RCC 7860 (cell line): ENCODE measurements at places on chromosomes 6 and 20.
A peak's percentile ranks its signal among the peaks of the same experiment; 100 is the strongest.

GRCh38 chr6:29887819-29888776 is 54.2 kb upstream of the HLA-A start:
- no peak for DNase-seq

DNA sequence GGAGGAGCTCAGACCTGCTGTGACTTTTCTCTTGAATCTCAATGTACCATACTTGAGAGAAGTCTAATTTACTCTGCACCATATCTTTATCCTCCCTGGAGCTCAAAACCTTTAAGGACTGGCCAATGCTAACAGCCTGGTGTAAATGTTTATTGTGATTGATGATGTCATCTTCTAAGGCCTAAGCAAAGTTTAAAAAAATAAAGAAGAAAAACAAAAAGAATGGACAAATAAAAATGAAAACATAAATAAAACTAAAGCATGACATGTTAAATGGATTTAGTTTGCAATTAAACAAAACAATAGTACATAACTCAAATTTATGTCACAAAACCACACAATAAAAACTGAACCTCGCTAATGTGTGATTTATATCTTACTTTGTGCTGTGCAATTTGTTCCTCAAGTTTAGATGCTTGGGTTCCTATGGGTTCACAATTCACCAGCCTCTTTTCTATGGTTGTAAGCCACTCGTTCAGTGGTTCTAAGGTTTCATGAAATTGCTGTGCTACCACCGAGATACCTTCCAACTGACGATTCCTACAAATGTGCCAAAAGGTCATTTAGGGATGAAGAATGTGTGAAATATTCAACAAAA is 113.0 kb downstream of the DST start:
- no peak for DNase-seq

GRCh38 chr20:57898332-57898731 is 188.5 kb upstream of the PMEPA1 start:
- no peak for DNase-seq

GRCh38 chr6:139019722-139020121 is 8.8 kb upstream of the ABRACL start:
- no peak for DNase-seq

DNA sequence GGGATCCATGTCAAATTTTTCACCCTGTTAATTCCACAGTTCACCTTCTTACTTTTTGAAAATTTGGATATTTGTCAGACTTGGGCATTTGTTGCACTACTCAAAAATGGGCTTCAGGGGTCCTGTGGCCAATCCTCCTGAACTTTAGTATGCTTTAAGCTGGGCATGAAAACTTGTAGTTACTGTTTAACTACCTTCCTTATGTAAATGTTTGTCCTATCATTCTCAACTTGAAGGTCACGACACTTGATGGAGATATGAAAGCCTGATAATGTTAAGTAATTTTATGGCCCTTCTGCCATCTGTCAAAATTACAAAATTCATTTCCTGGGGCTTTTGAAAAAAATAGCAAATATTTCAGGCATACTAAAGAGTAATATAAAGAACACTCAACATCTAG is 4.2 kb upstream of the ZNF311 start:
- no peak for DNase-seq

GRCh38 chr6:37433657-37434271 is 743 bp downstream of the CMTR1 start:
- DNase-seq, result no peak

DNA sequence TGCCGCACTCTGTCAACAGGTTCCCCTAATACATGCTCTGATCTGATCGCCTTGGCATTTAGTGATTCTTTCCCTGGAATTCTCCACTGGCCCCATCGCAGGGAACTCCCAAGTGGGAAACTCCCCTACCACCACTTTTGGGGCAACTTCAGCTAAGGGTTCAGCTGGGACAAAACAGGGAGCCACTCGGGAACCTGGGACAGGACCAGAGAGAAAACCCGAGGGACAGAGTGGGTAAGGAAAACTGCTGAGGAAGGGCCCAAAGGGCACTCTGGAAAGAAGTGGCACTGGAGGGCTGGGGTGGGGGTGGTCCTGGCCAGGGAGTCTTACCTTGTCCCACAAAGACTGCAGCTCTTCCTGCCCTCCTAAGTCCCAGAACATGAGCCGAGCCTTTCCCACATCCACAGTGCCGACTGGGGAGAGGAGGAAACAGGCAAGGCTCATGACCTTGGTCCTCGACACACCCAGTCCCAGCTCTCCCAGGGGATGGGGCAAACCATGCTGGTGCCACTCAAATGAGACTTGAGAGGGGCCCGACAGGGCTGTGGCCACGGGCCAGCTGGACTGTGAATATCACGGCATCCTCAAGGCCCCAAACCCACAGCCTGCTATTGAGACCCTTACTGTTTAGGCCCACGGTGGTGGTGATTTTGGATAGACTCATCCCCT is 1.6 kb downstream of the ARFRP1 start:
- DNase-seq, result no peak

DNA sequence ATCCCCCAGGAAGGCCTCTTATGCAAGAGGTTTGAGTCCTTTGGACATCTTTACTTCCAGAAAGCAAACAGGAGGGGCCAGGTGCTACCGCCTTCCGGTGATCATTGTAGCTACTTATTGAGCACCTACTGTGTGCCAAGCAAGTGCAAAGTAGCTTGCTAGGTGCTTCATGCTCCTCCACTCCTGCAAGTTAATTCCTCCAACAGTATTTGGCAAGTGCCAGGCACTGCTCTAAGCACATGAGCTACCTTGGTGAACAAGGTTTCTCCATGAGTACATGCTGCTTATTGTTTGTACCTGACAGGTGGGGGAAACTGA is 2.3 kb downstream of the CPNE5 start:
- no peak for DNase-seq

DNA sequence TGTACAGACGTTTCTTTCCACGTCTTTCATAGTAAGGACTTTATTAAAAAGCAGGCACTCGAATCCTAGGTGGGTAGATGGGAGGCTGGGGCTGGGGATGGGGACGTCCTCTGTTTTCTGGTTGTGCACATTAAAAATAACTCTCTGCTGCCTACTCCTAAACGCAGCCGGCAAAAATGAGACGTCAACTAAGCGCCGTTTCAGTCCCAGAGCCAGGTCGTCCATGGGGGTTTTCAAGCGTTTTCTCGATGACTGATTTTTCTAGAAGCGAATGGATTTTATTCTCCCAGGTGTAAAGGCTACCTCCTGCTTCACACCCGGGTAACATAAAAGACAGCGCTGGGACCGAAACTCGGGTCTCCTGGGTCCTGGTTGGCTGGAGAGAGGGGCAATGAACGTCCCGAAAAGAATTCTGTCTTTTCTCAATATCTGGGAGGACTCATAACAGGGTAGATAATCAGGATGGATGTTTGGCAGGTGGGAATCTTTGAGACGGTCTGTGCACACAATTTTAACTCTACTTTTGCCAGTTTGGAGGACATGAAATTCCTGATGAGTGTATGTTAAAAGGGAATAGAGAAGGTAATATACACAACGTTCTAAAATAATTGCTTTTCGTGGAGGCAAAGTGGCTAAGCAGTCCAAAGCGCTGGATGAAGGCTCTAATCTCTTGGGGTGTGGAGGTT is 25.2 kb downstream of the GPX6 start:
- DNase-seq, result no peak

DNA sequence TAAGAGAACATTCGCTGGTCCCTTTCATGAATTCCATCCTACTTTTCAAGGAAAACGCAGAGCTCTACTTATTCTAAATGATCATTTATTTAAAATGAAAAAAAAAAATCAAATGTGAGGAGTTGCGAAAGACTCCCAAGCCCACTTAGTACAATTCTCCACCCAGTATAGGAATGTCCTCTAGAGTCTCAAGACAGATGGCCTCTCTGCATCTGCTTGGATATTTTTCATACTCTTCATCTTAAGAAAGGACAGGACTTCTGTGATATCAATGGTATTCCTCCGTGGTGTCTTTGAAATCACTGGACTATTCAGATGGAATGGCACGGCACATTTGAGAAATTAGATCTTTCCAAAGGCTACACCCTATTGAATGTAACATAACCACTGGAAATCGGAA is 107.1 kb downstream of the PTPRK start:
- no peak for DNase-seq

GRCh38 chr6:99096170-99096569 is 148.4 kb upstream of the FBXL4 start:
- DNase-seq, result no peak

DNA sequence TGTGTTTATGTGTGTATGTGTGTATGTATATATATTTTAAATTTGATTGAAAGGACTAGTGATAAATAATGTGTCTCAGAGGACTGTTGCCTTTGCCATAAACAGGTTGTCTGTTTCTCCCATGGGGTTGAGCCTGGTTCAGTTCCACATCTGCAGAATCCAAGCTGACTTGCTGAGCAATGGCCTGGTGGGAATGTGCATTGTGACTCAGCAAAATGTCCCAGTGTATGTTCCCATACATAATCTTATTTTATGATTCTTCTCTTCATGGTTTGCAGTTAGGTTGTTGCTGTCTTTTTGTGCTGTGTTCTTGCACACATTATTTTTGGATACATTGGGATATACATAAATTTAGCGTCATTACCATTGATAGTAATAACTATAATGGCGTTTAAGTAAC is 115.6 kb upstream of the SLC24A3 start:
- DNase-seq, result no peak

DNA sequence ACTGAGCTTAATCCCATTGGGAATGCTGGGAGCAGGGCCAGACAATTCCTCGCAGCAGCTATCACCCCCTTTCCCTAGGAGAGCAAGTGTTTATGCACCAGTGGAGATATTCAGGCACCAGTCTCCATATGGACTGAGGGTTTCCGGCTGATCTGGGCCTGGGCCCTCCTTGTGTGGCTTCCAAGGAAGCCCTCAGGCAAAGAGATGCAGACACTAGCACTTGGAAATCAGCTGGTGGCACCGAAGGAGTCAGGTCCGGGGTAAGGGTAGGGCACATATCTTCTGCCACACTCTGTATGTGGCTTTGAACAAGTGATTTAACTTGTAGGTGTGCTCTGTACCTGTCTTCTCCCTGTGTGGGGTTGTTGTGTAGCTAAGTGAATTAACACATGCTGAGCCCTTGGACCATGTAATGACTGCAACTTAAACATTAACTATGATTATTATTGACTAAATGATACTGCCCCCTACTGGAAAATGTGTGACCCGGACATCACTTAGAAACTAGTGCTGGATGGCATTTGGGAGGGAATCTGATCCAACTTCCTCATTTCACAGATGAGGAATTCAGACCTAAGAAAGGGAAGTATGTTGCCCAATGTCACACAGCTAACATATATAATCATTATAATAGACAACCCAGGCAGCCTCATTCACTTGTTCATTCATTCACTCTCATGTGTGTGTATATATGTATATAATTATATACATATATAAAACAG is 19.3 kb upstream of the WFDC2 start:
- DNase-seq, result peak; percentile 45

DNA sequence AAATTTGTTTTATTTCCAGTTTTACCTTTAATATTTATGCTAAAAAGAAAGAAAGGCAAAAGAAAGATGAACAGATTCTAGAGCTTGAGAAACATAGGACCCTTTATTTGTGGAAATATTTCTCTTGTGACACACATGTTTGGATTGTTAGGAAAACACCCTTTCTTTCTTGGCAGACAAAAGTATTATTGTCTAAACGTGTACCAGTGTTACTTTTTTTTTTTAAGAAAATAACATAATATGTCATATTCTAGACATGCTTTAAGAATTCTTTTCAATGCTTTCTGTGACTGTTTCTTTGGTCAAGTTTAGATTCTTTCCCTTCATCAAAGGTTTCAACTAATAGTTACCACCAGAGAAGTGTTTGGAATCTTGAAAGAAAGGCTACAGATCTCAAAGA is 183.4 kb upstream of the CNR1 start:
- DNase-seq, result no peak

GRCh38 chr6:75199889-75200288 is 6.0 kb downstream of the COL12A1 start:
- no peak for DNase-seq

GRCh38 chr6:3612341-3613041 is 139.0 kb downstream of the PXDC1 start:
- DNase-seq, result peak; percentile 51

DNA sequence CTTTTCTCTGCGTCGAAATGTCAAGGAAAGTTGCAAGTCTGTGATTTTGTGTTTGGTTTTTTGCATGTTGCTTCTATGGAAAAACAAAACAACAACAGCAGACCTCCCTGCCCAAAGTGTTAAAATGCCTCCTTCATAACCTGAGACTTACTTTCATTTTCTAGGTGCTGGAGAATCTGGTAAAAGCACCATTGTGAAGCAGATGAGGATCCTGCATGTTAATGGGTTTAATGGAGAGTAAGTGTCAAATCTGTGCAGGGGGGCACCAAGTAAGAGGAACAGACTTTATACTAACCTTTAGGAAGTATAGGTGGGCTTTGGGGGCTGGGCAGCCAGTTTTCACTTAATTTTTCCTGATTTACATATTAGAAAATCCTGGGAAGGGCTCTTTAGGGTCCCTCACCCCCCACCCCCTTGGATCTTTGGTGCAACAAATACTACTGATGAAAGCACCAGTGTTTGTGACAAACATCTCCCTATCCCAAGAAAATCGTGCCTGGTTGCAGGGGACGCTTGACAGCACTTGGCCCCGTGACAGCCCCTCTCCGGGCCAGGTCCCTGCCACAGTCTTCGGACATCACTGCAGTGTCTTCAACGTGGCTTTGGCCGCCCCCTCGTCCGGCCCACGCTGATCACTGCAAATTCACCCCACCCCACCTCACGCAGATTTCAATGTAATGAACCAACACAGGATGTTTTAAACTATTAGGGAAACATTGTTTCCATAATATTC is 43.1 kb downstream of the GNAS start:
- no peak for DNase-seq

- DNase-seq, result no peak
Measured at GRCh38 chr6:116545651-116546050, at the start of gene TRAPPC3L. Gene TRAPPC3L (minus strand): TSS chr6:116545684. CDS start chr6:116545514, 170 bp downstream.

GRCh38 chr6:28948782-28949486 is 25.1 kb upstream of the TRIM27 start:
- DNase-seq, result no peak

DNA sequence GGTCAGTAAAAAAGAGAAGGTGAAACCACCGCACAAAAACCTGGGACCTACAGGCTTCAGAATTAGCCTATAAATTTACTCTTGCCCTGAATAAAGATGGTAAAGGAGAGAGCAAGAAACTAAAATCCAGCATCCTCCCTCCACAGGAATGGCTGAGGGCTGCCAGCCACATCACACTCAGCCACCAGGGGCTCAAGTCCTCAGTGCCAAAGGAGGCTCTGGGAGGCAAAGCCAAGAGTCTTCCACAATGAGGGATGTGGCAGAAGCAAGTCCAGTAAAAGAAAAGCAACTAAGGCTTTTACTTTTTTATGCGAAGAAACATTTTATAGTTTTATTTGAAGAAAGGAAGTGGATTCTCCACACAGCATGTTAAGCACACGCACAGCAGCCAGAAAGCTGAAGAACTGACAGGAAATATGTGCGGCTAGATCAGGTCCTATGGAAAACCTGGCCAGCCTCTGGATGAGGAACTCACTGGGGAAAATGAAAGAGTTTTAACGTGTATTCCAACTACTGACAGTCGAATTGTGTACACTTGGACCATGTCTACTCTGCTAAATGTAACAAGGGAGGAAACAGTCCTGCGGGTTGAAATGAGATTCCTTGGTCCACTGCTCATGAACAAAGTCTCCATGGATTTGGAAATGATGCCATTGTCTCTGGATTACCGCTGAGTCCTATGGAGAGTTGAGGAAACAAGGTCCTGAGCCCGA is 219.4 kb upstream of the SSTR4 start:
- DNase-seq, result no peak

- no peak for DNase-seq
Measured at GRCh38 chr6:43636308-43636659, 644 bp downstream of the MAD2L1BP start.

- DNase-seq, result no peak
Measured at GRCh38 chr20:37921341-37921929, 18.5 kb downstream of the VSTM2L start.

GRCh38 chr6:6105472-6106036 is 98.8 kb upstream of the NRN1 start:
- no peak for DNase-seq
